Ureter (tissue), 1 donor: ENCODE measurements at places on chromosomes 11 and 22. TPM values are rescaled to one million over a fixed set of nuclear protein-coding genes. Genes with fewer than 3 reads are reported as not detected.

GRCh38 chr11:14544611-14545010 lies 24.4 kb upstream of the PSMA1 start:
- no peak for DNase-seq

Gene RAG2
- not detected for total RNA-seq

- no peak for DNase-seq
These were observed 29.4 kb upstream of the TTC36 start for GRCh38 chr11:118497831-118498230.

Gene YPEL4
- 0.44 TPM for total RNA-seq

GRCh38 chr11:123011510-123011909 lies 29.9 kb upstream of the BSX start:
- DNase-seq: no peak

DNA sequence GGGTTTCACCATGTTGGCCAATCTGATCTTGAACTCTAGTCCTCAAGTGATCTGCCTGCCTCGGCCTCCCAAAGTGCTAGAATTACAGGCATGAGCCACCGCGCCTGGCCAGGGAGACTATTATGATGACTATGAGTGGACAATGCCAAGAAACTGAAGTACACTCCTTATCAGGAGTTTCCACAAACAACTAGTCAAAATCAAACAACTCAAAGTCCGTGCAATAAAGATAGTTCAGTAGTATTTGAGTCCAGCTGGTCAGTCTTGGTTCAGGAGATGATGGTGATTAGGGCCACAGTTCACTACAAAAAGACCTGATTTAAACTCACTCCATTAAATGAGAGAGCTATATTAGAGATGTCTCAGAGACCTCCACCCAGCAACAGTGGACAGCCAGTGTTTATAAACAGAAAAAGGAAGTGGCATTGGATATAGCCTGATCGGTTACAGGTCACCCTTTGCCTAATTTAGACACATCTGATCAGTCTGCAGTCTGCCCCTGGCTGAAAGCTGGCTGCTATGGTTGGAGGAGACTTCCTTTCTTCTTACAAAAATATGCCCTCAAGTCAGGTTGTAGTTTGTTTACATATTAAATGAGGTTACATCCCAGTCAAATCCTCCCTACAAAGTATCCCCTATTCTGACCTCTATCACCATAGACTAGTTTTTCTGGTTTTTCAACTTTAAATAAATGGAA lies 17.0 kb downstream of the CD3E start:
- DNase-seq: no peak

DNA sequence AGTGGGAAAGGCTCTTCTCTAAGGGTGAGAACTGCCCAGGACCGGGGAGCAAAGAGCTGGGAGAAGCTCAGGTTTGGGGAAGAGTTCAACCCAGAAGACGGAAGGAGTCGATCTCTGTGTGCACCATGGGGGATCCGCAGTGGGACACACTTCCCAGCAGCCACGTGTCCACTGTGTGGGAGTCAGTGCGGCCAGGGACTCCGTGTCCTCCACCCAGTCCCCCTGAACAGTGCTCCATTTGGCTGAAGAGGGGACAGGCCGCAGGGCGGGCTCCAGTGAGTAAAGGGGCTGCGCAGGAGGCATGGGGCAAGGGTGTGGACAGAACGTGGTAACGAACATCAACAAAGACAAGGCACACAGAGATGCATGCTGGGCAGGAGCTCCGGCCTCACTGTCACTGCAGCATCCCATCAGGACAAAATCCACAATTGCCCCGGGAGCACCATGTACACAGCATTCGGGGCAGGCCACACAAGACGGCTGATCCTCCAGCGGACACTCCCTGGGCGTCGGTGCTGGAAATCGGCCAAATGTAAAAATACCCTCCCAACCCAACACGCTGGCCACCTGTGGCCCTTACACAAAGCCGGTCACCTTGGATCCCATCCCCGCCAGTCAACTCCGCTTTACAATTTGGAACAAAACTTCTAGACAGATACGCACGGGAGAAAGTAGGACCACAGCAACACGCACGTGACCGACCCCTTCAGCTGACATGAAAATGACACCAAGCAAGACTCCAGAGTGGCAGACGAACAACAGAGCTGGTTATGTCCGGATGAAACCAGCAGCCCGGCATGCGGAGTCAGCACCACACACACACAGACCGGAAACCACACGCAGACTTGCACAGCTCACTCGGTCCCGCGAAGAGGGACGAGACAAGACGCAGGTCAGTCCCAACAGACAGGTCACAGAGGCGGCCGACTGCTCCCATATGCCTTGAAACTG lies 366.8 kb downstream of the SHANK2 start:
- no peak for DNase-seq

- DNase-seq: peak; percentile 58
These were observed 7.5 kb downstream of the DPAGT1 start for GRCh38 chr11:119093942-119094815.

DNA sequence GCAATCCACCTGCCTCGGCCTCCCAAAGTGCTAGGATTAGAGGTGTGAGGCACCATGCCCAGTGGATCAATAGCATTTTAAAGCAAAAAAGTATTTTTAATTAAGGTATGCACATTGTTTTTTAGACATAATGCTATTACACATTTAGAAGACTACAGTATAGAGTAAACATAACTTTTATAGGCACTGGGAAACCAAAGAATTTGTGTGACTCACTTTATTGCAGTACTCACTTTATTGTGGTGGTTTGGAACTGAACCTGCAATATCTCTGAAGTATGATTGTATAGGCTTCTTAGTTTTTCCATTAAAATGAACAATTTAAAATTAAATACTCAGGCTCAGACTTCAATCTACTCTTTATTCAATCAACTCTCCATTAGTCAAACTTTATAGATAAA lies 17.5 kb upstream of the CD3E start:
- DNase-seq: no peak

- no peak for DNase-seq
These were observed 593.6 kb downstream of the ETS1 start for GRCh38 chr11:127993788-127994187.

GRCh38 chr11:118757876-118758399 lies 33.0 kb downstream of the DDX6 start:
- DNase-seq: no peak

- no peak for DNase-seq
These were observed 80.4 kb downstream of the SLC1A2 start for GRCh38 chr11:35338921-35339320.

- no peak for DNase-seq
These were observed 30.5 kb downstream of the WNT11 start for GRCh38 chr11:76175783-76176182.

GRCh38 chr11:119974051-119974450 lies 163.9 kb downstream of the TRIM29 start:
- no peak for DNase-seq

GRCh38 chr11:9574622-9575259 lies 1.3 kb downstream of the WEE1 start:
- peak; percentile 51 for DNase-seq

Gene MMP8
- not detected for total RNA-seq

Gene ZNF215
- total RNA-seq: 9.6 TPM

Gene ZNF280A
- total RNA-seq: not detected

Gene SPI1
- total RNA-seq: 10.6 TPM

DNA sequence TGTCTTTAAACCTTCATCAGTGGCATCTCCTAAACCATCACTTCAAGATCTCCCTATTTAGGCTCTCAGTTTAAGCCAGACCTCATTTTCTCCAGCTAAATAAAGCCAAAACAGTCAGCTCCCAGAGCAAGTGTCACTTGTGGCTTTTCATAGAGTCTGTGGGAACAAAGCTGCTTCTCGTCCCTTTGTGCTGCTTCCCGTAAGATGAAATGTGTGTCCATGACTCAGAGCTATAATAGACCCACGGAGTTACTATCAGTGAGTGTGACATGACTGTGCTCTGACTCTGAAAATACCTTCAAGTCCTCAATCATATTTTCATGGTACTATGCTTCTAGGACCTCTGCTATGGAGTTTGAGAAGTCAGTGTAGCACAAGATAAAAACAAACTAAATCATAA lies 57.3 kb upstream of the SLN start:
- no peak for DNase-seq
